ENCODE measurements at places on chromosomes 3 and 15.

DNA sequence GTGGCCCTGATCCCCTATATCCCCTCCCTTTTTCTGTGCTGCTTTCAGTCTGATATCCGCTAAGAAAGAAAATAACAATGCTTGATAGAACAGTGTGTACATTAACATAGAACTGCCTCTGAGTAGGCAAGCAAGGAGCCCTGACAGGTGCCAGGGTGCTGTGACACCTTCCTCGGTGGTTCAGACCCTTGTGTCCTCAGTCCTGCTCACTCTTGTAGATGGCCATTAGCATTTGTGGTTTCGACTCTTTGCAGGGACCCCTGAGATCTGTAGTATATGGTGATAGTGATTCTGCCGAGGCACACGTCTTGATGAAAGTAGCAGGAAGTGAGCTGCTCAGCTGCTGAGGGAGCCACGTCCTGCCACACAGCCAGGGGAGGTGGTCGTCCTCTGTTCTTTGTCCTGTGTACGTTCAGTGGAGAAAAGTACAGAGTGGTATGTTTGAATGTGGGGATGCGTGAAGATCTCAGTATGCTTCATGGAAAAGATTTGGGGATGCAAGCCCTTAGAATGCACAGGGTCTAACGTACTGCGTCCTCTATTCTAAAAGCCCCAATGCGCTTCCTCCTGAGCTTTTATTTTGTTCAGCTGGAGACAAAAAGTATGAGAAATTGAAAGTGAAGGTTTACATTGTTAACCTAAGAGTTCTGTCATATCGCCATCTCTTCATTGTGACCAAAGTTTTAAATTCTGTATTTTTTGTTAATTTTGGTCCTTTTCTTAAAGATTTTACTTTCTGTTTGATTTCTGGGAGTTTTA is 35.4 kb downstream of the PXYLP1 start:
- no peak for DNase-seq

DNA sequence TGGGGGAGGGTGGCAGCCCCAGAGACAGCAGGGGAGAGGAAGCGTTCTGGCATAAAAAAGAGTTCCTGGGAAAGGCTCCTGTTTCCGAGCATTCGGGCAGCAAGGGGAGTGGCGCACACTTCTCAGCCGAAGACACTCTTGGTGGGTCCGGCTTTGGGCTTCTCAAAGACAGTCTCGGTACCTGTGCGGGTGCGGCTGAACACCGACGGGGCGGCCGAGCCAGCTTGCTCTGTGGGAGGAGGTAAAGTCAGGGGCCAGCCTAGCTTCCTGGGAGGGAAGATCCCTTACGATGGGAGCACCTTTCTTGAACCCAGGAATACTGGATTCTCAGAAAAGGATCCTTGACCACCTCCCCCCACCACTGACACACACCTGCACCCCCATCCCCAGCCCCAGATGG is 1.6 kb downstream of the MUSTN1 start:
- DNase-seq = peak; percentile 42

DNA sequence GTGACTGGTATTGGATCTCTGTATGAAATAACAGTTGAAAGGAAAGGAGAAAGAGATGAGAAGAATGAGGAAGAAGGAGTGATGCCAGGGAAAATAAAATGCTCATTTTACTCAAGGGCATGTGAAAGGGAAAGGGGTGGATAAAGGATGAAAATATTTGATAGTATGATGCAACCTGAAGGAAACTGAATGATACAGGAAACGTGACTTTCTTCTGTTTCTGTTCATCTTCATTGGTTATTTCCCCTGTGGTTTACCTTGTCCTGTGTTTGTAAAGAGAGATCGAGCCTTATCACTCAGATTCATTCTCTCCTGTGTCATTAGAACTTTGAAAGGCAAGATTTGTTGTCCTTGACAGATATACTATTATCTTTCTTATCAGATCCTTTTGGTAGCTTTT is 243.6 kb upstream of the SLITRK3 start:
- DNase-seq = no peak

DNA sequence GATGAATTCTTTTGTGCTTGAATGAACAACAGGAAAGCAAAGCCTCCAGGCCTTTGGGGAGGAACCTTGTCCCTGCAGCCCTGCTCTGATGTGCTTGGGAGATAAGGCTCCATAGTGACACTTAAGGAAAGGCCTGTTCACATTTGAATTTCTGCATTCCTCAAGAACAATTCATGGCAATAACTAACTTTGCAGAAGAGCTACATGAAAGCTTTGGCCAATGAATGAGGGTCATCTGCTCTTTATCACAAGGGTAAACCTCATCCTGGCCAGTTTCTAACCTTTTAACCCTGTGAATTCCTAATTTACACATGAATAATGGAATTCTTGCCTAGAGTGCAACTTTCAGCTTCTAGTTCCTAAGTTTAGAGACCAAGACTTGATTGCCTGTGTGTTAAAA is 5.6 kb downstream of the PRTG start:
- no peak for DNase-seq

DNA sequence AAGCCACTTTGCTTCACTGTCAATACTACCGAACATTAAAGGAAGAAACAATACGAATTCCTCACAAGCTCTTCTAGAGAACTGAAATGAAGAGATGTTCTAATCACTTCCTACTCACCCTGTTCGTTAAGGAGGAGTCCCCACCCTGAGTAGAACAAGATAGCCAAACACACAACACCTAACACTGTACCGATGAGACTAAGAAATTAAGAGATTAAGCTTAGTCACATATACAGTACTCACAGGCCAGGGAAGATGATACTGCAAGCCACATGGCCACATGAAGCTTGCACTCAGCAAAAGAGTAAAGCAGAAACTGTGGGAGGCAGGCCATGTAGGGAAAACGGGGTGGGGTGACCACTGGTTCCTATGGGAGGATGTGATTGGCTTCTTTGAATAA is 48.0 kb downstream of the CGGBP1 start:
- no peak for DNase-seq

- no peak for DNase-seq
These were observed 134.3 kb upstream of the ABHD17C start for GRCh38 chr15:80560601-80561400.

DNA sequence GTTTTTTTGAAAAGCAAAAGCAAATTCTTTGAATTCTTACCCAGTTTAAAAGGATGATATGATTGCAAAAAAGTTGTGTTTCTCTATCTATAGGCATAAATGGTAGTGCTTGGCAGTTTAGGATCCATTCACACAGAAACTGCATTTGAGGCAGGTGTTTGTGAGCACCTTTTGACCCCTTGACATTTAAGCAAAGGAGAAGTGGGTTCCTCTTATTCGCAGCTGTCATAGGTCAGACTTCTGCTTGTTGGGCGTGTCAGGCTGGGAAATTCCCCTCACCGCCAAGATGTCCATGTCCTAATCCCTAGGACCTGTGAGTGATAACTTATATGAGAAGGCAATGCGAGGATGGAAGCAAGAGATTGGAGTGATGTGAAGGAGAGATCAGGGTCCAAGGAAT is 67.4 kb downstream of the SH3GL3 start:
- DNase-seq = no peak

- DNase-seq = no peak
These were observed 8.3 kb downstream of the CCDC13 start for GRCh38 chr3:42764561-42765295.

GRCh38 chr3:52150357-52150756 is 3.9 kb downstream of the POC1A start:
- DNase-seq = no peak

DNA sequence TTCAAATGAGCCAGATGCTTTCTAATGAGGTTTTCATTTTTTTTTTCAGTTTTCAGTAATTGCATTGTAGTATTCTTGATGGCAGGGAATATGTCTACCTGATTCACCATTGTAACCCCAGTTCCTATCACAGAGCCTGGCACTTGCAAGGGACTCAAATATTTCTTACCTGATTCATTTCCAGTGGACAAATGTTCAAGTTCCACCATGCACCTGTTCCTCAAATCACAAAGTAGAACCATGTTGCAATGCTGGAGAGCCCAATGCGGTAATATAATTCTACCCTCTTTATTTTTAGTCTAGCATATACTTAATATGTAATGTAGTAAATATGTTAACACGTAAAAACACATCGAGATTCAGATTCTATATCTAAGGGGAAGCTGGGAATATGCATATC is 722.6 kb downstream of the AGBL1 start:
- DNase-seq = no peak

- no peak for DNase-seq
These were observed 13.6 kb downstream of the TMOD3 start for GRCh38 chr15:51842852-51843737.

- DNase-seq = no peak
These were observed 188.1 kb downstream of the CHST2 start for GRCh38 chr3:143307613-143308183.

- DNase-seq = no peak
These were observed 71.0 kb upstream of the ACP3 start for GRCh38 chr3:132246212-132246611.

DNA sequence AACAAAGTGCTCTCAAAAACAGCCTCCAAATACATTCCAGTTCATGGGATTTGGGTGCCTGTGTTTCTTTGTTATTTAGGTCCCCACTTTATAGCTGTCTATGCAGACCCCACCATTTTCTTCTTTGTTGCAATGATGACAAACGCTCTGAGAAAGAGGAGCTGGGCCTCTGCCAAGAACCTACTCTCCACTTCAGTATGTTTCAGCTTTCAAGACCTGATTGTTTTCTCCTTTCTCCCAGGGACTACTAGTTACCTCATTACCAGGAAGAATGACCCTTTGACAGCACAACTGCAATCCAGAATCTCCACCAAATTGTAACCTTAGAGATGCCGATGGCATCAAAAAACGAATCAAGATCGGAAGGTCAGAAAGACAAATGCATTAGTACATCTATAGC is 236.8 kb downstream of the MEIS2 start:
- no peak for DNase-seq

DNA sequence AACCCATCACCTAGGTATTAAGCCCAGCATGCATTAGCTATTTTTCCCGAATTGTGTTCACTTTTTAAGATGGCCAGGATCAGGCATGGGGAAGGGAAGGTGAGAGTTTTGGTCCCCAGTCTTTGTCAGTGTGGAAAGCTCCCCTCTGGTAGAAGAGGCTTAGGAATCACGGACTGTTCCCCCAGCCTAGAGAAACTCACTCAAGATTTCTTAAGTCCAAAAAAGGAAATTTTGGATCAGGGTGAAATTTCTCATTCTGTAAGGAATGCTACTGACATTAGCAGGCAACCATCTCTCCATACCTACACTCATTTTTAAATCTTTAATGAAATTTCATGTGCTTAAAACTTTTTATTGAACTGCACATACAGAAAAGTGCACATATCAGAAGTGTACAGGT is 70.3 kb upstream of the GALNT15 start:
- no peak for DNase-seq

DNA sequence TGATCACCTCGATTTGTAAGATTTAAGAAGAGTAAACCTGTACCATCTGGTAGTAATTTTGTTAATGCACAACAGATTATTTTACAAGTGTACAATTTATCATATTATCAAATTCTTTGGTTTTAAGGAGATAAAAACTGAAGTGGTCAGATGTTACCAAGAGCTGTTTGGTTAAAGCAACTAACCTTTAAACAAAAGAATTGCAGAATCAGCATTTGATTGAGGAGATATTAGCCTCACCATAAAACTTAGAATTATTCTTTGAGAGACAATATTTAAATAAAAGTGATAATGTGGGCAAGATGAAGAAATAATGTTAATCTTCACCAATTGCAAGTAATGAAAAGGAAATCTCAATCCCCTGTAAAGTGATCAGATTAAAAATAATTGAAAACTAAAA is 1034.9 kb downstream of the ROBO1 start:
- no peak for DNase-seq

GRCh38 chr15:29822684-29823459 is 604 bp upstream of the TJP1 start:
- peak; percentile 54 for DNase-seq

DNA sequence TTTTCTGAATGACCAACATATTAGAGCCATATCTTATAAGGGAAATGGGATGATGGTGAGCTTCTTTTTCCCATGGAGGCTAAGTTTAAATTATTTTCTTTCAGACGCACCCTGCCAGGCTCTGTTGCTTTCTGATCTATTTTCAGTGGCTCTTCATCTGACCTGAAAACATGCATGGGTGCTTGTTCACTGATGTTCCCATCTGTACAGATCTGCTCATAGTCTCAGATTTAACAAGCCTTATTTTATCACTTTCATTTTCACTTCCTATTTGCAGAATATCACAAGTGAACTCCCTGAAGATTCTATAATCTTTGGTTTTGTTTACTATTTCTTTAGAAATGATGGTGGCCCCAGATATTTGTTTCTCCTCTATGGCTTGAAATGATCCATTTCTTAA is 31.1 kb upstream of the SUCLG2 start:
- no peak for DNase-seq

DNA sequence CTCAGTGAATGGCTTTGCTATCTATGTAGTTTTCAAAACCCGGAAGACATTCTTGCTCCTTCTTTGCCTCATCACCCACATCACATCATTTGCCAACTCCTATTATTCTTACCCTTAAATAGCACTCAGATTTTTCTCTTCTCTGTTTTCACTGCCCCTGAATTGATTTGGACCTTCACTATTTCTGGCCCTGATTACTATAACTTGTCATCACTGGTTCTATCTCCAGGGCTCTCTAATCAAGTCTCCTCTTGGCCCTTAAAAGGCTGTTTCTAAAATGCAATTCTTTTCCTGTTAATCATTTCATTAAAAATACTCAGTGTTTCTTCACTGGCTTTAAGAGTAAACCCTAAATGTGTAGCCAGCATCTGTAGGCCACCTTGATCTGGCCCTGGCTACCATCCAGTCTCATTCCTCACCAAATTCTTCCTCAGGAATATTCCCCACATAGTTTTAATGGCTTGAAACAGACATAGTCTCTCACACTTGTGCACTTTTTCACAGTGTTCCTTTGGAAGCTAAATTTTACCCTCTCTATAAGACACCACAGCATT is 437.1 kb upstream of the CBLB start:
- DNase-seq = no peak
